Left renal cortex interstitium (tissue), 4 donors: ENCODE measurements at places on chromosomes 5 and 9.

- no peak for DNase-seq
These were observed 35.6 kb upstream of the N4BP3 start for GRCh38 chr5:178077751-178078150.

GRCh38 chr5:160133071-160133917 is 14.0 kb upstream of the PWWP2A start:
- no peak for DNase-seq

GRCh38 chr9:136724772-136725171 is 12.4 kb downstream of the DIPK1B start:
- no peak for DNase-seq

DNA sequence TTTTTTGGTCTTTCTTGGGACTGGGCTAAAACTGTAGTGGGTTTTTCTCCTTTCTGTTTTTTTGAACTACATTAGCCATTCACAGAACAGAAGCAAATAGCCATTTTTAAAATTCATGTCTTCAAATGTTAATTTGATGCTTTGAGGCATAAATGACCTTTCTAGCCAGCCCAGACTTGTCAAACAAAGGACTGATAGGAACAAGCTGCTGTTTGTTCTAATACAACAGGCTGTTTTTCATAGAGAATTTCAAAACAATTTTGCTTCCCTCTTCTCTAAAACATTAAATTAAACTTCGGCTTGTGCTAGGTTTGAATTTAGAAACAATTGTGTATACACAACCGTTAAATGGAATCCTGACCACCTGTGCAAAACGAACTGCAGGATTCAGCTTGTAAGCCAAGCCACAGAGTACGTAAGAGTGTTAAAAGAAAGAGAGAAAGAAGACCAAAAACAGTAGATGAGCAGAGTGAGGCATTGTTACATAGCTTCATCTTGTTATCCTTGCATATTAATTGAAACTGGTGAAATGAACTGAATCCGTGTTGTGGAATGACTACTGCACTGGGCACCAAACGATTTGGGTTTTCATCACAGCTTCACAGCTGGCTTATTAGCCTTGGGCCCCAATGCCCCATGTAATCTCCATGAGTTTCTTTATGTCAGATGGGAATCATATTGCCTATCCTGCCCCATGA is 100.0 kb downstream of the ZSWIM6 start:
- no peak for DNase-seq

- DNase-seq, result no peak
These were observed 16.5 kb downstream of the CSF2 start for GRCh38 chr5:132090107-132090506.

DNA sequence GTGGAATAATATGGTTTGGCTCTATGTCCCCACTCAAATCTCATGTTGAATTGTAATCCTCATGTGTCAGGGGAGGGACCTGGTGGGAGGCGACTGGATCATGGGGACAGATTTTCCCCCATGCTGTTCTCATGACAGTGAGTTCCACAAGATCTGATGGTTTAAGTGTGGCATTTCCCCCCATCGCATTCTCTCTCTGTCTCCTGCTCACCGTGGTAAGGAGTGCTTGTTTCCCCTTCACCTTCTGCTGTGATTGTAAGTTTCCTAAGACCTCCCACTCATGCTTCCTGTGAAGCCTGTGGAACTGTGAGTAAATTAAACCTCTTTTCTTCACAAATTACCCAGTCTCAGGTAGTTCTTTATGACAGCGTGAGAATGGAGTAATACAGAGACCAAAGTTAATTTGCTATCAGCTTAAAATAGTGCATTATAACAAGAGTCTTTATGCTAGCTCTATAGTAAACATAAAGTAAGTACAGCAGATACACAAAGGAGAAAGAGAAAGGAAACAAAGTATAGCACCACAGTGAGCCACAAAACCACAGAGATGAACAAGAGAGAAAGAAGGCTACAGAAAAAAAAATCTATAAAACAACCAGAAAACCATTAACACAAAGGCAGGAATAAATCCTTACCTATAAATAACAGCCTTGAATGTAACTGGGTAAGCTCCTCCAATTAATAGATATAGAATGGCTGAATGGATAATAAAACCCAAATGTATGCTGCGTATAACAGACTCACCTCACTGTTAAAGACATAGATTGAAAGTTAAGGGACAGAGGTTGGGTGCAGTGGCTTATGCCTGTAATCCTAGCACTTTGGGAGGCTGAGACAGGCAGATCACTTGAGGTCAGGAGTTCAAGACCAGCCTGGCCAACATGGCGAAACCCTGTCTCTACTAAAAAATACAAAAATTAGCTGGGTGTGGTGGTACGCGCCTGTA is 39.7 kb downstream of the RAPGEF6 start:
- no peak for DNase-seq

- DNase-seq, result no peak
These were observed 145.5 kb downstream of the ERCC6L2 start for GRCh38 chr9:96020792-96021550.

DNA sequence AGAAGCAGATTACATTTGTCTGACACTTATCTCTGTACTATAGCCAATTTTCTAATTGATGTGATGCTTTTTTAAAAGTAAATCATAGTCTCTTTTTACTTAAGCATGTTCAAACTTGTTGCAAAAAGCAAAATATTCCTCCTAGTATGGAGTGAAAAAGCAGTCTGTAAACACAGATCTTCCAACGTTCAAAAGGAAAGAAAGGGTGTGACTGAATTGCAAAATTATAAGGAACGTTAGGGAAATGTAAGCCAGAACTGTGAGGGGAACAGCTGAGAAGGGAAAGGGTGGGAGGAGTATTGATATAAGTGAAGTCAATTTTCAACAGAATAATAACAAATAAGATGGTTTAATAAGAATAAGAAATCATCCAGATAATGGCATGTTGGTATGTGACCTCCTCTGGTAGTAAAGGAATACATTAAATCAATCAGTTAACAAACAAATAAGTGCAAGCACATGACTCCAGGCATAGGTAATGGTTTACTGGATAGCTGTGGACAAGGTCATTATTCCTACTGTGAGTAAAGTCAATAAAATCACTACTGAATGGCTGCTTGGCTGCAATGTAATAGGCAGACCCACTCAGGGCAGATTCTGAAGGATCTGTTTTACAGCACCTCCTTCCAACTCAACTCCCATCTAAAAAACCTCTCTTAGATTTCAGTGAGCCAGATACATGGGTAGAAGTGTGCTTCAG is 239.1 kb upstream of the NMUR2 start:
- DNase-seq, result no peak

- no peak for DNase-seq
These were observed 164.7 kb downstream of the OLFM1 start for GRCh38 chr9:135251996-135252760.

DNA sequence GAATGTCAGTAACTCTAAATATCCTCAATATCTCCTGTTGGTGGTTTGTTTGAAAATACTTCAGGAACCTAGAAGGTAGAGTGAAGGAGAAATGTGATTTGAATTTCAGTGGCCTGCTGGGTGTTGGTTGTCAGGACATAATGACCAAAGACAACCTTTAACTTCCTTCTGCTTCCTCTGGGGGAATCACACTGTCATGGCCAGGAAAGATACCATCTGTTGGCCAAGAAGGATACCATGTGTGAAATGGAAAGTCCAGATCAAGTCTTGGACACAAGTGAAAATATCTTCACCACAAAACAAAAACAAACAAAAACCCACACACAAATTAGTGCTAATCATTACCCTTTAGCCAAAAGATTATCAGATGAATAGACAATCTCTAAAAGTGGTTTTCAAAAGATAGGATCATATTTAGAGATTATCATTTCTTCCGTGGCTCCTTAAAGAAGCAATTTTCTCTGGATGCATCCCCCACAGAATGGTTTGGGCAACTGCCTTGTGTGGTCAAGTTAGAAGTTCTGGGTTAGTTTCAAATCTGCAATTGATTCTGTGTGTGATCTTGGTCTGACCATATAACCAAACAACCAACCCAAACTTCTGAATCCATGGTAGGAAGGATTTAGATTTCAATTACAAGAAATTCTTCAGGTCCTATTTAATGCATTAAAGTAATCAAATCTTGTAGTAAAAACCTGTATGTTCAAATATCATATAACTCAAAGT is 1.6 kb downstream of the C1QTNF3 start:
- no peak for DNase-seq

DNA sequence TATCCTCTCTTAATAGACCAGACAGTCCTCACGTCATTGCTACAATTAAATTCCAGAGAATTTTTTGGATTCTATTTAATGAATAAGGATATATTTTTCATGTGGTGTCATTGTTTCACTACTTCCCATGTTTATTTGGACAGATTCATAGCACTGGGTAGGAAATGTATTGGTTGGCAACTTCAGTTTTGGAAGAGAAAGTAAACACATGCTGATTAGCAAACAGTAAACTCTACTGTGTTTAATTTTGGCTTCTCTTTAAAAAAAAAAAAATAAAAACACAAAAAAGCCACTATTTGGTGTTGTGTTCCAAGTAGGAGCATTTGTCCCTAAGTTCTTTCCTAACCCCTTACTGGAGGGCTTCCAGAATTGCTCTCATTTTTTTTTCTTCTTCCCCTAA is 77.3 kb downstream of the NFIB start:
- no peak for DNase-seq
